ENCODE measurements at places on chromosomes 1 and 21.

DNA sequence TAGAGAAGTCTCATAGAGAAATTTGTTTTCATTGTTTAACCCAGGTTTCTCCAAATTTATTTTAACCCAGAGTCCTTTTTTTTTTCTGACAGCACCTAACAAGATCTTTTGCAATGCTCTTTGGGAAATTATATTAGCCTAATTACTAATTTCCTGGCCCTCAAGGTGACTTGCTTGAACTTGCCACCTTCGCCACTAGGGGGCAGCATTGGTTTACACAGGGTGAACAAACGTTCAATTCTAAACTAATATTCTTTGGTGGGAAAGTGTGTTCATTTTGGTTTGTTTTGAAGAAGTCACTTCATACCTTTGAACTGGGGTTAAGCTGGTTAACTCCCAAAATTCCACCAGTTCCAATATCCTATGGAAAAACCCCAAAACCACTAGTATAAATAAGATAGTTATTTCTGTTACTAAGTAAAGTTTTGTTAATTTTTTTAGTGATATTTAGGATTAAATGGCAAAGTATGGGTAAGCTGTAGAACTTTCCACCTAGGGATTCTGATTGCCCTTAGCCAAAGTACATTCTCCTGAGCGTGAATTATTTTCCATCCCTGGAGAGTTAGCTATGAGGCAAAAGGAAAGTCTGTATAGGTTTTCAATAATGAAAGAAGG, 13.0 kb downstream of the CCDC190 start:
- DNase-seq = no peak

GRCh38 chr1:94463765-94464330, 45.7 kb downstream of the ABCD3 start:
- DNase-seq = no peak

DNA sequence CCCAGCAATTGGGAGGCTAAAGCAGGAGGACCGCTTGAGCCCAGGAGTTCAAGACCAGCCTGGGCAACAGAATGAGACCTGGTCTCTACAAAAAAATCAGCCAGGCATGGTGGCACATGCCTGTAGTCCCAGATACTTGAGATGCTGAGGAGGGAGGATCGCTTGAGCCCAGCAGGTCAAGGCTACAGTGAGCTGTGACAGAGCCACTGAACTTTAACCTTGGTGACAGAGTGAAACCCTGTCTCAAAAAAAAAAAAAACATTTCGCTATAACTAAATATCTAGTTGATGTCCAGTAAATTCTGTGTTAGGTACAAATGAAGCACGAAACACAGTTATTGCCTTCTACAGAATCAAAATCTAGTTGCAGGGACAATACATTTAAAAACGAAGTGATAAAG, 95.7 kb upstream of the HP1BP3 start:
- DNase-seq = no peak

- no peak for DNase-seq
Observed at GRCh38 chr1:193787061-193787460, 600.6 kb upstream of the B3GALT2 start.

GRCh38 chr1:200265881-200266280, 144.0 kb downstream of the ZNF281 start:
- no peak for DNase-seq

- no peak for DNase-seq
Observed at GRCh38 chr1:168206111-168206510, 19.7 kb upstream of the SFT2D2 start.

GRCh38 chr21:43916076-43916475, 51.1 kb downstream of the AGPAT3 start:
- DNase-seq = no peak

All from esophagus squamous epithelium (tissue), 5 donors.